Neural progenitor cell (in vitro differentiated cells): ENCODE measurements at places on chromosomes 11 and 22. TPM values are rescaled to one million over a fixed set of nuclear protein-coding genes. Genes with fewer than 3 reads are reported as not detected.

ACRV1 gene
- 0.47 and 0.56 TPM in 2 replicates for total RNA-seq

GGTLC2 gene
- total RNA-seq = not detected in 2 replicates

HBD gene
- total RNA-seq = not detected in 2 replicates

BANF1 gene
- total RNA-seq = 39.8 and 80.9 TPM in 2 replicates

GP1BB gene
- total RNA-seq = 1.2 TPM in 1 of 2 replicates, not detected in the other

MAP6 gene
- total RNA-seq = 9.7 and 9.9 TPM in 2 replicates

ENTHD1 gene
- total RNA-seq = not detected in 2 replicates

HPX gene
- total RNA-seq = 0.56 TPM in 2 replicates

SLC2A11 gene
- 3.8 and 12.1 TPM in 2 replicates for total RNA-seq

APBB1 gene
- total RNA-seq = 38.5 and 64.9 TPM in 2 replicates
